Right cardiac atrium (tissue), 5 donors: ENCODE measurements at places on chromosomes 5 and 9. TPM values are rescaled to one million over a fixed set of nuclear protein-coding genes. Genes with fewer than 3 reads are reported as not detected.

The SLC25A25 gene
- 6.7 TPM for total RNA-seq

The PCDHGA6 gene
- 4.9 TPM for total RNA-seq

The DNAI1 gene
- not detected for total RNA-seq

- DNase-seq, result no peak
These were observed 125.2 kb downstream of the WDR41 start for GRCh38 chr5:77366717-77367500.

GRCh38 chr5:9512457-9512856 lies 33.4 kb downstream of the SEMA5A start:
- no peak for DNase-seq

GRCh38 chr5:72108202-72109061 lies 1.2 kb downstream of the MAP1B start:
- DNase-seq, result peak; percentile 94

DNA sequence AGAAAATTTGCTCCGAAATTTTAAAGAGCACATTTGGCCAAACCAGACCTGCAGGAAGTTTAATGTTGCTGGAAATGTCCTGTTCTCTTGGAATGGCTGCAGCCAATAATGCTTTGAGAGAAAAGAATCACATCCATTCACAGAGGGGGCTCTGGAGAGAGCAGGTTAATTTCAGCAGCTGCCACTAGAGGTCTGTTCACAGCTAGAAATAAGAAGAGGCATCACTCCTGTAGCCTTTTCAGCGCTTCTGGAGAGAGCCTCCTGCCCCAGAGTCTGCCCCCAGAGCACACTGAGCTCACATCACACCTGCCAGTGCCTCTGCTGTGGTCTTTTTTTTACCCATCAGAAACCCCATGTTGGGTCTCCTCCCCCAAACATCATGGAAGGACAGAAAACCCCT lies 124.8 kb upstream of the RAD23B start:
- no peak for DNase-seq

DNA sequence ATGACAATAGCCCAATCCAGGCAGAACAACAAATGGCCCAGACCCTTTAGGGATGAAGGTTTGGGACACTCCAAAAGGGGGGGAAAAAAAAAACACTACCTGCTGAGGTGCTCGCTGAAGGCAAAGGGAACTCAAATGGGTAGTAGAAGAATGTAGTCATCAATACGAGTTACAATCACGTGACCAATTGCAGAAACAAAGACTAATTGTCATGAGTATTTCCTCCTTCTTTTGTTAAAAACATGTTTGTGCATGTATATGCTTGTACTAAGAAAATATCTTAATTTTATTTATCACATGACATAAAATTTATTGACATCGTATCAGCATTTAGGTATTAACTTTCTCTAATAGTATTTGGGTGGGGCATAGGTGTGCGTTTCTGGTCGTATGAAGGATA lies 743.5 kb downstream of the DNAH5 start:
- no peak for DNase-seq

- DNase-seq, result no peak
These were observed 92.5 kb upstream of the ITGA2 start for GRCh38 chr5:52896534-52897237.
